ENCODE measurements at places on chromosomes 7 and 10.
A peak's percentile ranks its signal among the peaks of the same experiment; 100 is the strongest.

DNA sequence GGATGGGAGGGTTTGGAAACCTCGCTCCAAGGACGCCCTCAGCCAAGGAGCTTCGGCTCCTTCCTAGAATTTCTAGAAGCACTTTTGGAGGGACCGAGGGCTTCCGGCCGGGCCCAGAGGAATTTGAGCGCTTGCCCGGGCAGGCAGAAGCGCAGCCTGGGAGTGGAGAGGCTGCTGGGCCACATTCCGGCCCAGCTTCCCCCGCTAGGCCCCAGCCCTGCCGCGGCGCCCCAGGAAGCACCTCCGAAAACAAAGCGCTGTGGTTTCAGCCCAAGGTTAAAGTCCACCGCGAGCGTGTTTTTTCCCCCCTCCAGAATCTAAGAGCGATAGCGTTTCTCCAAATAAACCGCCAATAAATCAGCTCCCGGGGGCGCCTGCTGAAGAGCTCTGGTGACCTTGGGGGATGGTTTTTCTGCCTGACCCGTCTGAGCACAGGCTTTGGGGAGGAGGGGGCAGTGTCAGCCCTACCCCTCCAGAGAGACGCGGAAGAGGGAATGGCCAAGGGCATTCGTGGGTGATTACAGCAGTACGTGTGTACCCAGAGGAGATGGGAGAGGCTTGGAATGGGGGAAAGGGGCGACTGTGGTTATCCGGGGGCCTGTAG, 5.7 kb upstream of the TNRC18 start:
- DNase-seq = peak; percentile 61

GRCh38 chr7:132817949-132818348, 241.7 kb upstream of the PLXNA4 start:
- DNase-seq = no peak

DNA sequence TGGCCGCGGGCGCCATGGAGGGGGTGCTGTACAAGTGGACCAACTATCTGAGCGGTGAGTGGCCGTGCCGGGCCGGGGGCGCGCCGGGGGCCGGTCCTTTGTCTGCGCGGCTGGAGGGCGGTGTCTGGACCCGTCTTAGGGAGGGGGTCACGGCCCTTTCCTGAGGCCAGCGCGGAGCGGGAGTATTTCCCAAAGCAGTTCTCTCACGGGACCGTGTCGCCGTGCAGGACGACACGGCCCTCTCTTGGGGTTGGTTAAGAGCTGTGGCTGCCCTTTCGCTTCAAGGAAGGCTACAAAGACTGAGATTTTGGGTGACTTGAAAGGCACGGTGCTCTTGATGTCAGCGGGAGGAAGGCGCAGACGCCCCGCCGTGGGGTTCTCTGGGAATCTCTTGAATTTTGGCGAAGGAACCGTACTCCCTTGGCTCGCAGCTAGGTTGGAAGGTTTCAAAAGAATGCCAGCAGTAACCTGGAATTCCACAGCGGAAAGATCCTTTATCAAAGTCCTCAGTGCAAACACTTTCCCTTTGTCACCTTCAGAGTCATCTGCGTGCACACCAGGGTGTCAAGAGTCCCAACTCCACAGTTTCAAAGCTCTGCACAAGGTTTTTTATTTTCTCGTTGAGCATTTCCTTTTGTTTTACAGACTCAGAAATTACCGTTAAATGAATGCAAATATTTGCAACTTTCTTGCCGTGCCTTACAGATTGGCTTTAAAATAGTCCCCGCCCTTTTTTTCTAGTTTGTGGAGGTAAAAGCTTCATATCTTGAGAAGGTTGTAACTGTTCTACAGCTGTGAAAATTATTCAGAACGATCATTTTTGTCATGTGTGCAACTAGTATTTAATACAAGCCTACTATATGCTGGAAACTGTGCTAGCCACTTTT, 780 bp downstream of the PLEKHA8 start:
- peak; percentile 69 for DNase-seq

DNA sequence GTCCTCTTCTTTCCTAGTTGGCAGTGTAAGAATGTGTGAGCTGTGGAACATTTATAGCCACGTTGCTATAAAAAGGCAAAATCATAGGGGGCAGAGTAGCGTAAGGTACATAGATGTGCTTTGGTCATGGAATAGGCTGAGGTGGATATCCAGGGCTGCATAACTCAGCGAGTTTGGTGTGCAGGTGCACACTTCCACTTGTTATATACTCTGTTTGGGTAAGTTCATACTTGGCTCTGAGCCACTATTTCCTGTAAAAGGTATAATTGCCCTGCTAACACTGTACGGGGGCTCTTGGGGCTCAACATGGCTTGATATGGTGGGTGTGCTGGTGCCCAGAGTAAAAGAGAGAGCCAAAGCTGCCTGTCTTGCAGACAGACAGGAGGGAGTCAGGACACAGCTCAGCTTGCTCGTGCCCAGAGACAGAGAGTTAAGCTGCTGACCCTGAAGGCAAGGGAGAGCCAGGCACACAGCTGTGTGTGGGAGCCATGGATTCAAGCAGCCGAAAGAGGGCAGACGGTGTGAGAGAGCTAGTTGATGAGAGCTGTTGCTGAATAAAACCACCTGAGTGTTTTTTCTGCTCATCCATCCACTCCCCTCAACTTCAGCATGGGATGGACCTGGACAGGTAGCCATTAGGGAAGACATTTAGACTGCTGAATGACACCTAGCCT, 126.7 kb downstream of the DKK1 start:
- DNase-seq = no peak

DNA sequence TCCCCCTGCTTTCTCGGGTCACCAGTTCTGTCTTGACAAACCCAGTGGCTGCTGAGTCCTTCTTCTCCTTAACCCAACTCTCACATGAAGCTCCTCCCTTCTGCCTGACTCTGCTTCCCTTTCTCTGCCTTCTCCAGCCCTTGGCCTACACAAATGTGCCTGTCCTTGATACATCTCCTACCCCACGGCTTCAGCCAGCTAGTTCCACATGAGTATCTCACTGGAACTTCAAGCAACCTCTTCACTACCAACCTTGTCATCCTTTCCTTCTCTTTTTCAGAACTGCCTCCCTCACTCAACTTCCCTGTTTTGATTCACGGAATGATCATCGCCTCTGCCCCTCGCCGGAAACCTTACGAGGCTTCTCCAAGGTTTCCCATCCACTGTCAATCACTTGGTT, 55.9 kb downstream of the PDIA4 start:
- no peak for DNase-seq

DNA sequence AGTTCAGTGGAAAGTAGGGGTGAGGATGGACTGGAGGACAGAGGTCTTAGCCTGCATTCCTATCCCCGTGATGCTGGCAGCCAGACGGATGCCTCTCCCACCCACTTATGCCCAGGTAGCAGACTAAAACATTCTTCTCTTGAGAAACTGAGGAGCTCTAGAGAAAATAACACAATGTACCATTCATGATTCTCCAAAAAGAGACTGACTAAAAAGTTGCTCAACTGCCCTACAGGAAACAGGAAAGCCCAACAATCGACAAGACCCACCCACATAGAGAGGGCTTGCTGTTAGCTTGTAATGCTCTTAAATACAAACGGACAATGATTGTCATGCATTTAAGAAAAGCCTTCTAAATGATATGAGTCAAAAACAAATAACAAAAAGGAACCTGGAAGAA, 33.2 kb upstream of the PDE1C start:
- DNase-seq = no peak

DNA sequence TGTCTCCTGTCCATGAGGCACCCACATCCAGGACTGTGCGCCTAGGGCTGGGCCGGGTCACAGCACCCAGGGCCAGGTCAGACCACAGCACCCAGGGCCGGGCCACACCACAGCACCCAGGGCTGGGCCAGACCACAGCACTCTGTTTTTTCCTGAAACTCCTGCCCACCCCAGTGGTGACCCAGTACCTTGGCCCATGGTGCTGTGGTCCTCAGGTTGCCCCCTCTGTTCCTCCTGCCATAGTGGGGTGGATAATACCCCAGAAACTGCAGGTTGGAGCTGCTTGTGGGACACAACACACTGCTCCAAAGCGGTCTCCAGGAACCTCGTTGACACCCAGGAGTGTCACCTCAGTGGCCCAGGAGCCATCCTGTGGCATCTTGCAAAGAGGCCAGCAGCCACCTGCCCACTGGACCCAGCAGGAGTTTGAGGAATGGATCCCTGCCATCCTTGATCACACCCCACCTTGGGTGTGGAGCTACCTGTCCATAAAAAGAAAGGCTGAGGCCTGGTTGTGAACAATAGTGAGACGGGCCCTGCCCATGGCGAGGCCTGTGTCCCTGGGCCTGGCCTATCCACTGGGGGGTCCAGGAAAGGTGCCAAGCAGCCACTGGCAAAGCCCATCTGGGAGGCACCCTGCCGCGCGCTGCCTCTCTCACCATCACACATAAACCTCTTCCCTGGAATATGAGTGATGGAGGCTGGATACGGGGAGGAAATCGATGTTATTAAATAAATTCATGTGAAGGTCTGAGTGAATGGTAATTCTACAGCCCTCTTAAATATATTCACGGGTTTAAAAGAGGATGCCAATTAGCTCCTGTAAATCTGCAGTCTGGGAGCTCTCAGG, 89.0 kb downstream of the NKX6-2 start:
- DNase-seq = no peak

DNA sequence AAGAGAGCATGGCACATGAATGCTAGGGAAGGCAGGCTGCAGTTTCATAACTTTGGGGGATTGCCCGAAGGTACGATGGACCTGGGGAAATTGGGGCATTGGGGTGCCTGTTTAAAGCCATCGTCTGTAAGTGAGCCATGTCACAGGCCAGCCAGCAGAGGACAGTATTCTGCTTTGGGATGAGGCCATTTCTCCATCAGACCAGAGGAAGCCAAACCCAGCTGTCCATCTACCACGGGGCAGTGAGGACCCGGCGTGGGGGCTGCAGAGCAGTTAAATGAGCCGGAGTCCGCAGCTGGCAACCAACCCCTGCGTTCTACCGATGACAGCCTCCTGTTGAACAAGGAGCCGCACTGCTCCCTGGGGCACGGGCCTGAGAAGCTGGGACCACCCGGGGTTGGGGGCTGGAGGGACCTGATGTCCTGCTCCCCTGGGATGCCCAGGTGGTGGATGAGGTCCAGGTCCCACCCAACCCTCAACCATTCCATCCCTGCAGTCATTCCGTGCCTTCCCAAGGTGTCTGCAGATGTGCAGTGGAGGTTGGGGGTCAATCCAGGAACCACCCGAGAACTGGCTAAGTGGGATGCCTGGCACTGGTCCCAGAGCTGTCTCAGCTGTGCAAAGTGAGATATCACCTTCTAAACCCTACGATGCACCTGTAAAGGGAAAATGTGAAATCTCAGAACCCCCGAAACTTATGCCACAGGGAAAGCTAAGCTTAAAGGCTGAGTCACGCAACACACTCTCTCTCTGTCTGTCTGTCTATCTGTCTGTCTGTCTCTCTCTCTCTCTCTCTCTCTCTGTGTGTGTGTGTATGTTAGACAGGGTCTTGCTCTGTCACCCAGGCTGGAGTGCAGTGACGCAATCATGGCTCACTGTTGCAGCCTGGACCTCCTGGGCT, 12.1 kb upstream of the RHBDD2 start:
- DNase-seq = no peak

DNA sequence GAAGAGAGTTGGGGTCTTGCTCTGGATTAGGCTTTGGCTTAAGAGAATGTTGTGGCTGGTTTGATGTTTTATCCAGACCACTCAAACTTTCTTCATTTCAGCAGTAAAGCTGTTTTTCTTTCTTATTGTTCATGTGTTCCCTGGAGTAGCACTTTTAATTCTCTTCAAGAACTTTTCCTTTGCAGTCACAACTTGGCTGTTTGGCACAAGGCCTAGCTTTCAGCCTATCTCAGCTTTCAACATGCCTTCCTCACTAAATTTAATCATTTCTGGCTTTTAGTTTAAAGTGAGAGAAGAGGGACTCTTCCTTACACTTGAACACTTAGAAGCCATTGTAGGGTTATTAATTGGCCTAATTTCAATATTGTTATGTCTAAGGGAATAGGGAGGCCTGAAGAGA, 18.1 kb downstream of the CCDC126 start:
- DNase-seq = no peak

GRCh38 chr10:122561212-122561611, 658 bp downstream of the DMBT1 start:
- no peak for DNase-seq

GRCh38 chr7:150876817-150877526, 24.7 kb downstream of the AOC1 start:
- DNase-seq = no peak

GRCh38 chr10:27496137-27496536, 8.0 kb upstream of the RAB18 start:
- no peak for DNase-seq

GRCh38 chr7:26863518-26864308, 677 bp downstream of the SKAP2 start:
- DNase-seq = no peak

DNA sequence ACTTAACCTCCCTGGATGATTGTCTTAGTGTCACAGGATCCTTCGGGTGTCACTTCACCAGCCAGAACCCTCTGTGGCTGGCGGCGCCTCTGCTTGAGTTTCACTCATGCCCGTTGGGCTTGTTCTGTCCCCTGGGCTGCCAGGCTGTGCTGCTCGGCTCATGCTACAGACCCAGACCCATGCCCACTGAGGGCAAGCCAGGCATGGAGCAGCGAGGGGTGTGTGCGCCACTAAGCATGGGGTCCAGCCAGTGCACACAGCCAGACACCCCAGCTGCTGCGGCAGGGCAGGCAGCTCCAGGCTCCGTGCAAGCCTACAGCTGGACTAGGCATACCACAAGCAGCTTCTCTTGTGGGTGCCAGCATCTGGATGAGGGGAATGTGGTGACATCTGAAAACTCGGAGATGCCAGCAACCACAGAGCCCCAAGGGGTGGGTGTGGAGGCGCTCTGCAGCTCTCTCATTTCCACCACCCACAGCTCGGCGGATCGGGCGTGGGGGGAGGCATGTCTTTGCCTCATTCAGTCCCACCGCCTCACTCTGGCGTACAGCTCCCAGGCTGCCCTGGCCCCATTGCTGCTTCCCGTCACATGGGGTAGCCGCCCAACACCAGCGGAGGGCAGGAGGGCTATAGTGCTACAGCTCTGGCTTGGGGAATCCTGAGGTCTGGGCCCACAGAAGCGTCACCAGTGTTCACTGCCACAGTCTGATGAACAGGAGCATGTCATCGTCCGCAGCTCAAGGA, 269.6 kb upstream of the LRGUK start:
- no peak for DNase-seq

Data from C1 segment of cervical spinal cord (tissue), 14 donors.